NCI-H1436 treated with DMSO at 0.1 percent for 48 hours (cell line): ENCODE measurements at places on chromosomes 2 and 18.

- DNase-seq, result no peak
Observed at GRCh38 chr2:215461836-215462532, 26.1 kb upstream of the FN1 start.

GRCh38 chr2:201164166-201164565 lies 18.8 kb upstream of the CASP10 start:
- no peak for DNase-seq

DNA sequence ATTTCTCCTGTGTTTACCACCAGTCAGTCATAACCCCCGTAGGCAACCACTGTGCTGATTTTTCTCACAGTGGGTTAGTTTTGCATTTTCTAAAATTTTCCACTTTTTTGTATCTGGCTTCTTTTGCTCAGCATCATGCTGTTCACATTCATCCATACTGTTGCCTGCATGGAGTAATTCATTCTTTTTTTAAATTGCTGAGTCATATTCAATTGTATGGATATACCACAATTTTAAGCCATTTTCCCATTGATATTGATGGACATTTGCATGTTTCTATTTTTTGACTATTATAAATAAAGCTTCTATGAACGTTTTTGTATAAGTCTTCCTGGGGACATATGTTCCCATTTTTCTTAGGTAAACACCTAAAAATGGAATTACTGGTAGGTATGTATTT lies 40.5 kb downstream of the ASB18 start:
- DNase-seq, result no peak

DNA sequence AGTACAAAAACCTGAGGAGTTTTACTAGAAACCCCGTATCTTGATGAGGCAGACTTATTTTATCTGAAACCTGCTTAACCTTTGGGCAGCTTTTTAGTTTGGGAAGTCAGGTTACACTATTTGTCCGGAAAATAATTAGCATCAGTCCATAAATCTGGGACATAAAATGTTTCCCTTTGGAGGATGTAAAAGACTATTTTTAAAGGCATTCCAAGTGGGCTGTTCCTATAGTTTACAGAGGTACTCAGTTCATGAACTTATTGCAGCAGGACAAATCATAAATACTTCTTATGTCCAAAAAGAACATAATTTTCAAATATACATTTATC lies 6.3 kb downstream of the HTR2B start:
- no peak for DNase-seq

DNA sequence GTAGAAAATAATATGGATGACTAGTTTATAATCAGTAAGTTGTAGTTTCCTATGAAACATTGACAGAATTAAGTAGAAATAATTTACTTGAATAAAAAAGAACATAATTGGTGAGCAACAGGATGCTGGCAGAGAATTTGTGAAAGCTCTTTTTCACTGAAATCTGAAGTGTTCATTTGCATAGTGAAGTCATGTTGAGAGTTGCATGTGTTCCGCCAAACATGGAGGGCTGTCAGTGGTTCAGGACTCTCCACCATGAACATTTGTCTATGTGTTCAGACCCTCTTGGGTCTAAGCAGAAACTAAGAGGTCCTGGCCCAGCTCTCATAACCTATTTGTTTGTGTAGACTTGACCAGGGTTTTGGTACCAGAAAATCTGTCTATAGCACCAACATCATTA lies 182.5 kb upstream of the LINC00305 start:
- DNase-seq, result no peak

DNA sequence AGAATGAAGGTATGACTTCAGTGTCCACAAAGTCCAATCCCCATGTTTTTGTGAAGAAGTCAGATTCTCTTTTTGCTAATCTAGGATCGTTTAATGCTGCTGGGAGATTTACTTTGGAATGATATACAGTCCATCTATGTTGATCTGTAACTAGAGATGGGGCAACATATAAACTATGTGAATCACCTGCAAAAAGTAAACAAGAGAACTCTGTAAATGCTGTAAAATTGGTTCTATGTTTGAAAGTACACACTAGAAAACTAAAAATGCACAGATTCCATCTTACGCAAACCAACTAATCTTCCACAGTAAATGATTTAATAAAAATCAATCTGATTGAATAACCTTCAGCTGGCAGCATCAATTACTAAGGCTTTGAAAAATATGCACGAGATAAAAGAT lies 37.5 kb downstream of the VPS54 start:
- no peak for DNase-seq

DNA sequence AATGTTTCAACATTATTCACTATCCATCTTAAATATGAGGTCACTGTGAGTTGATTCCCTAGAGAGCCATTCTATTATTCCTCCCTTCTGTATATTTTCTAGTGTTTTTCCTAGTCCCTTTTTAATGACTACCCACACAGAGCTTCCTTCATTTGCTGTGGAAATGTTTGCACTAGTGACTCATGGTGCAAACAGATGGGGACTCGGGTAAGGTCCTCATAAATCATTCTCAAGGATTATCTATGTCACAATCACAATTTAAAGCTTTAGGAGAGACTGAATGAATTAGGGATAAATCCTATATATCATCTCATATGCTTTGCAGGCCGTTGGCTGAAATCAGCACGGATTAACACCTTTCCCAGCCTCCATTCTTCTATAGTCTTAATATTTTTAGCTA lies 159.6 kb downstream of the DCC start:
- DNase-seq, result no peak

GRCh38 chr2:224492531-224492930 lies 90.6 kb upstream of the FAM124B start:
- DNase-seq, result no peak

GRCh38 chr2:96114546-96114902 lies 1.8 kb downstream of the ADRA2B start:
- DNase-seq, result no peak

DNA sequence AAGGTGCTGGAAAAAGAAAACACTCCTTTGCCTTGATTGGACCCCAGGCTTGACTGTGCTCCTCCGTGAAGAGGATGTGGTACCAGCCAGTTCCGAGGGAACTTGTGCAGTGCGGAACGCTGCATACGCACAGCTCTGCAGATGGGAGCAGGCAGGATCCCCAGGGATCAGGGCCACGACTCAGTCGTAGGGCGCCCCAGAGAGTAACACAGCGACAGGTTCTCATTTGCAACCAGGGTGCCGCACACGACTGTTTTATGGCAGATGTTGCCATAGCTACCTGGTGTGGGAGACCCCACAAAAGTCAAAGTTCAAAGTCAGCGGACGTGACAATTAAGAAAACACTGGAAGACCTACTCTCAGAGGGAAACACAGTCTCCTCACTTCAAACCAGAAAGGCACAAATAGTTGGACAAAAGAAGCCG lies 779 bp downstream of the MALL start:
- no peak for DNase-seq
